ENCODE measurements at places on chromosomes 1 and 21.

DNA sequence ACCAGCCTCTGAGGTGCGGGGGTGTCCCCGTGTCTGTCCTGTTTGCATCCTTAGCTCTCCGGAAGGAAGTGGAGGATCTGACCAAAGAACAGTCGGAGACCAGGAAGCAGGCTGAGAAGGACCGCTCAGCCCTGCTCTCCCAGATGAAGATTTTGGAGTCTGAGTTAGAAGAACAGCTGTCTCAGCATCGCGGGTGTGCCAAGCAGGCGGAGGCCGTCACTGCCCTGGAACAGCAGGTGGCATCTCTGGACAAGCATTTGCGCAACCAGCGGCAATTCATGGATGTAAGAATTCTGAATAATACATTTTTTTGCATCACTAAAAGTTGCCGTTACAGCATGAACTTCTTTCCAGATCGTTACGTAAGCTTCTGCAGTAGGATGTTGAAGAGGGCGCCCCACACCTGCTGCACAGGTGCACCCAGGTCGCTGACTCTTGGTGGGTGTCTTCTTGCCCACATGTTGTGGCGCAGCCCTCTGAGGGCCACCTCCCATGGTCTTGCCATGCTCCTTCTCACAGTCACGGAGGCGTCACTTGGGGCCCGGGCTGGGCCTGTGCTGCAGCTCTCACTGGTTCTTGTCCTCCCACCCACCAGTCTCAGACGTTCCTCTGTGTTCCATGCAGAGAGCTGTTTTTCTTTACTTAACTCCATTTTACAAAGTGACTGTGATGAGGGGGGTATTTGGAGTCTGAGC lies 61.3 kb upstream of the DIP2A start:
- DNase-seq, result no peak

DNA sequence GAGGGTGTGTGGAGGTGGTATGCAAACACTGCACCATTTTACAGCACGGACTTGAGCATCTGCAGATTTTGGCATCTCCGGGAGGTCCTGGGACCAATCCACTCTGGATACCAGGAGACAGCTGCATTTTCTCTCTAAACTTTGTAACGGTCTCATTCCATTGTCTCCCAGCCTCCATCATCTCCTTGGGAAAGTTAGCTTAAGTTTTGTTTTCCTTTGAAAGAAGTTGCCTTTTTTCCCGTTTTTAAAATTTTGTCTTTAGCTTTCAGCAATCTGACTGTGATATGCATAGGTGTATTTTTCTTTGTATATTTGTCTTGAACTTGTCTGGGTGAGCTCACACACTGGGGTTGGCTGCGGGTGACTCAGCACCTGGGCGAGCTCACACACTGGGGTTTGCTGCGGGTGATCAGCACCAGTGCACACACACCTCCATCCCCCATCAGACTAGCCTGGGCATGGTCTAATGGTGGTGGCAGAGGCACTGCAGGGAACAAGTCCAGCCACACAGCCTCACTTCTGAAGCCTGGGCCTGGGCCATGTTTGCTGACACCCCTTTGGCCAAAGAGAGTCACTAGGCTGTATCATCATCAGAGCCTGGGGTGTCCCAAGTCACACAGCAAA lies 32.1 kb upstream of the COL18A1 start:
- no peak for DNase-seq

DNA sequence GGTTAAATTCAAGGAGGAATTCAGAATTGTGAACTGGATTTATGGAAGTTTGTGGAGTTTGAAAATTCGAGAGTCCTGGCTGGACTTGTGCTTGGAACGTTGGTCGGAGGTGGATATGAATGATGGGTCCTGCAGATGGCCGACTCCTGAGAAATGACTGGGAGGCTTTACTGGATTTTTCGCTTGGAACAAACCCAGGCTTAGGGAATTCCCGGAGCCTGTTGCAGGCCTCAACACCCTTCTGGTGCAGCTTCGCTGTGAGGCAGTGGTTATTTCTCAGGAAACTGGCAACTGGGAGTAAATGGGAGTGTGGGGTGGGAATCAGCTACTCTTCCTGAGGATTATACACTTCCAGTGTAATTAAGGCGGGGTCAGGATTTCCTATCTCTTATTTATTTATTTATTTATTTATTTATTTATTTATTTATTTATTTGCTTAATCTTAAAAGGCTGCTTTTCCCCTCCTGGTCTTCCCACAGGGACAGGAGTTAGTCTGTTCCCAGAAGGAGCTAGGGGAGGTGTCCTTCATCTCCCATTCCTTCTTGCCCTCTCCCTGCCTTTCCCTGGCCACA lies 21.1 kb downstream of the MAPKAPK2 start:
- DNase-seq, result no peak

GRCh38 chr1:32635508-32636277 lies 14.7 kb downstream of the ZBTB8OS start:
- no peak for DNase-seq

GRCh38 chr1:153400244-153400643 lies 9.4 kb upstream of the S100A8 start:
- no peak for DNase-seq

Measured in GM04504 (cell line).